ENCODE measurements at places on chromosomes 1 and 21.

DNA sequence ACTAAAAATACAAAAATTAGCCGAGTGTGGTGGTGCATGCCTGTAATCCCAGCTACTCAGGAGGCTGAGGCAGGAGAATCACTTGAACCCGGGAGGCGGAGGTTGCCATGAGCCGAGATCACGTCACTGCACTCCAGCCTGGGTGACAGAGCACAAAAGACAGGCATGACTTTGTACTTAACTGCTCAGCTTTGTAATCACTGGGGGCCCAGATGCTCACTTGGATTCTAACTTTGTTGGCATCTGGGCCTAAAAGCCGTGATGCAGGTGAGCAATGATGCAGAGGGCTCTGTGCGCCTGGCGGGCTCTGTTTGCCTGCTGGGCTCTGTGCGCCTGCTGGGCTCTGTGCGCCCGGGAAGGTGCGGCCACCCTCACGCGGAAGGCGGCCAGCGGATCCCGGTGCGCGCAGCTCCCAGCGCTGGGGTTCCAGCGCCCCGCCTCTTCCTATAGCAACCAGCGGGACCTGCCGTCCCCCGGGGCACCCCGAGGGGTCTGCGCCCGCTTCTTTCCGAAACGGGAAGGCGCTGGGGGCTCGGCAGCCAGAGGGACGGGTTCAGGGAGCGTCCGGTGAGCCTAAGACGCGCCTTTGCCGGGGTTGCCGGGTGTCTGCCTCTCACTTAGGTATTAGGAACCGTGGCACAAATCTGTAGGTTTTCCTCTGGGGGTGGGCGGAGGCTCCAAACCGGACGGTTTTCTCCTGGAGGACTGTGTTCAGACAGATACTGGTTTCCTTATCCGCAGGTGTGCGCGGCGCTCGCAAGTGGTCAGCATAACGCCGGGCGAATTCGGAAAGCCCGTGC lies 31.7 kb downstream of the PRMT2 start:
- DNase-seq, result no peak

- DNase-seq, result no peak
Observed at GRCh38 chr1:183226963-183227362, 40.9 kb downstream of the LAMC2 start.

- DNase-seq, result no peak
Observed at GRCh38 chr1:196774603-196775002, at the start of gene CFHR3. Gene CFHR3 (plus strand): TSS chr1:196774840. CDS start chr1:196774887, 47 bp downstream.

DNA sequence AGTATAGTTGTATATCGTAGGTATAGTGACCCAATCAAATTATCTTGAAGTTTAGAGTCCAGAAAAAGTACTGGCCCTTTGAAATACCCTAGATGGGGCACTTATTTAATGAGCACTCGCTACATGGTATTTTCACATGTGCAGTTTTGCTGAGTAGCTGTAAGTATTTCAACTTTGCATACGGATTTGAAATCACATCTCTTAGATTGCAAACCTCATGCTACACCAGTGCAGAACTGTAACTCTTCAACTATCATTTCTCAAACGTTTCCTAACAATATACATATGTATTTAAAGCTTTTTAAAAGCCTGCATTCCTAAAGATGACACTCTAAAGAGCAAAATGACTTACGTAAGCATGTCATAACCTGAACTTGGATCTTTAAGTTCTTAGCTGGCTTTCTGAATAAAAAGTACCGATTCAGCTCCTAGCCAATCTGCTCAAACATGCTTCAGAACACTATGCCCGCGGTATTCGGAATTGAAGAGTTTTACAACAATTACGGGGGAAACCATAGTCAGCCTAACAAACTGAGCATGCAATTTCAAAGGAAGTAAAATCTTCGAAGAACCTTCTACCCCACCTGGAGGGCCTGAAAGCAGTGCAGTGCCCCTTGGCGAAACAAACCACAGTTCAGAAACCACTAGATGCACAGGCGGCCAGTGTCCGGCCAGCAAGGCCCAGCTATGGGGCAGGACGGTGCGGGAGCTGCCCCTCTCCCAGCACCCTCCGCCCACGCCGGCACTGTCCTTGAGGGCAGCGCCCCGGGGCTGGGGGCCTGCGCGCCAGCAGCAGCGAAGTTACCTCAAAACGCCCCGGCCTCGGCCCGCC lies 863 bp downstream of the FH start:
- DNase-seq, result peak; percentile 1

- DNase-seq, result no peak
Observed at GRCh38 chr1:197967066-197967465, 49.9 kb downstream of the LHX9 start.

DNA sequence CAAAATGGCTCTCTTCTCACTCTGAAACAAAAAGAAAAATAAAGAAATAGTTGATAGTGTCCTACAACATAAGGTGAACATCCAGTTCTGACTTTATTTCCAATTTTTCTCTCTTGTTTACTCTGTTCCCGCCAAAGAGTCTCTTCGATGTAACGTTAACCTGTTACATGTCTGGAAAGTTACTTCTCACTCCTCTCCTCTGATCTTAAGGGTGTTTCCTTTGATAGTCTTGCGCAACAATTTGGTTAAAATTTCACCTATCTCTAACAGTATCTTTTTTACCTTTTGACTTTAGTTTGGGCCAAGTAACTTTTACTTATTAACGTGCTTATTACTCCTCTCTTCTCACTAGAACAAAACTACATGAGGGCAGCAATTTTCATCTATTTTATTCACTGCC lies 1450.2 kb downstream of the BRINP3 start:
- no peak for DNase-seq

DNA sequence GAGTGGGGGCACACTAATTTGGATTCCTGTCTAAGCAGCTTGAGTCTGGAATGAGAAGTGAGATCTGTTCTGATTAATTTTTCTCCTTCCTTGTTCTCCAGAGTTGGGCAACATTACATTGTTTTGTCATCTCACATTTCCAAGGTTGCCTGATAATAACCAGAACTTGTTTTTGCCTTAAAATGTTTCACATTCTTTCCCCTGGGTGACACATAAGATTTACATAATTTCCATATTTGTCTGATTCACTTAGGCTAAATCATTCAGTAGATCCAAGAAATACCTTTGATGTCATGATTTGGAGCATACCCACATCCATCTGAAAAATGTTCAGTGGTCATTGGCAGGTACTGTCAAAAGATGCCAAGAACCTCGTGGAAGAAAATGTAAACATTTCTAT lies 60.3 kb downstream of the XCL2 start:
- no peak for DNase-seq

All from CD4-positive, alpha-beta T cell treated with Interferon alpha-2 for 1 hour (primary cell).